RKO (cell line): ENCODE measurements at places on chromosomes 7 and 10.

GRCh38 chr7:76515999-76516443 lies 5.7 kb downstream of the UPK3B start:
- no peak for DNase-seq

- peak; percentile 18 for DNase-seq
Observed at GRCh38 chr10:61943674-61944378, 42.3 kb downstream of the ARID5B start.

DNA sequence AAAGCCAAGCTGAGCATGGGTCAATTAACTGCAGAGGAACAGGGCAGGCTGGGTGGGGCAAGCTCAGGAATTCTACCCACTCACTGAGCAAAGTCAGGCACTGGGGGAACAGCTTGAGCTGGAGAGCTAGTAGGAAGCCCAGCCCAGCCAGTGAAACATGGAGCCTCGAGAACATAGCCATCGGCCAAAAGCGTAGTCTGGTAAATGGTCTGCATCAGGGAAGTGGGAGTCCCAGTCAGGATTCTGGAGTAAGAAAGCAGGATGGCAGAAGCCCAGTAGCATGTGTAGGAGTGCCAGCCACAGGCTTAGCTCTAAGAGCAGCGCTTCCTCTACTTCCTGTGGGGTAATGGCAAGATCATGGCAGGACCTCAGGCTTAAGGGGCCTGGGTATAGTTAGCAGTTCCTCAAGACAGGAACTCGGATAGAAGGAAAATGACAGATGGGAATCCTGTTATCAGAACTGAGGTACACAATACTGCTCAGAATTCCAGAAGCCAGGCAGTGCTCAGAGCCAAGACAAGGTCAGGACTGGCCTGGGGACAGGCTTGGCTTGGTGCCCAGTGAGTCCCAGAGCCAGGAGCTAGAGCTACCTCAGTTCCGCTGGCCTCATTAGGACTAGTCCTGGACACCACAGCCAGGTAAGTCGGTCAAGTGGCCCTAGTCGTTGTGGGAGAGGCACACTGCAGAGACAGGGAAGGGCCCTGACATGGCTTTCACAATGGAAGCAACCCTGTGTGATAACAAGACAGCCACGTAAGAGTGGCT lies 65.4 kb upstream of the MXI1 start:
- no peak for DNase-seq

- no peak for DNase-seq
Observed at GRCh38 chr10:124659380-124659779, 84.8 kb downstream of the FAM53B start.

- DNase-seq: no peak
Observed at GRCh38 chr10:89805599-89806013, 104.2 kb downstream of the KIF20B start.

- DNase-seq: peak; percentile 95
Observed at GRCh38 chr7:92809760-92810573, 26.4 kb downstream of the CDK6 start.

DNA sequence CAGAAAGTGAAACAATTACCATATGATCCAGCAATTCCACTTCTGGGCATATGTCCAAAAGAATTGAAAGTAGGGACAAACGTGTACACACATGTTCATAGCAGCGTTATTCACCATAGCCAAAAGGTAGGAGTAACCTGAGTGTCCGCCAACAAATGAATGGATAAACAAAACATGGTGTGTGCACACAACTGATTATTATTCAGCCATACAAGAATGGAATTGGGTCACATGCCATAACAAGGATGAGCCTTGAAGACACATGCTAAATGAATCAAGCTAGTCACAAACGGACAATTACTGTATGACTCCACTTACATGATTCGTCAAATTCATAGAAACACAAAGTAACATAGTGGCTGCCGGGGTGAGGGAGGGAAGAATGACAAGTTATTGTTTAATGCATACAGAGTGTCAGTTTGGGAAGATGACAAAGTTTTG lies 4.1 kb upstream of the OIT3 start:
- peak; percentile 30 for DNase-seq
